ENCODE measurements at places on chromosomes 13 and 19.

- DNase-seq: no peak
Measured at GRCh38 chr19:18658366-18658855, 21.6 kb downstream of the KLHL26 start.

DNA sequence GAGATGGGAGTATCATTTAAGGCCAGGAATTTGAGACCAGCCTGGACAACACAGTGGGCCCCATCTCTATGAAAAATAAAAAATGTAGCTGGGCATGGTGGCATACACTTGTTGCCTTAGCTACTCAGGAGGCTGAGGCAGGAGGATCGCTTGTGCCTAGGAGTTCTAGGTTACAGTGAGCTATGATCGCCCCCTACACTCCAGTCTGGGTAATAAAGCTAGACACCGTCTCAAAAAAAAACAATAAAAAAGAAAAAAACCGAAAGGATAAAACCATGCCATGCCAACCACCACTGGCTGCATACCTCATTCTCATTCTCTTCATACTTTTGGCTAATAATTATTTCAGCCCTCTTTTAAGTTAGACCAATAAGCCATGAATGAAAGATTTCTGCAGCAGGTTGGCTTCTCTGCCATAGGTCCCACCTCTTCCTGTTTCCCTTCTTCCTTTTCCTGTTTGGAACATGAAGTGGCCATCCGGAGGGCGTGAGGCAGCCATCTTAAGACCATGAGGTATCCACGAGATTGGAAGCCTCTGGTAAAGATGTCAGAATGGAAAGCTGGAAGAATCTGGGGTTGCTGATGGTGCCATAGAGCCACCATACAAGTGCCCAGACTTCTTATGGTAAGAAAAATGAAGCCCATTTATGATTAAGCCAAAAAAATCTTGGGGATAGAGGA lies 171.3 kb downstream of the CACNA1A start:
- DNase-seq: no peak

- DNase-seq: no peak
Measured at GRCh38 chr13:50158385-50159165, 143.3 kb downstream of the KCNRG start.

DNA sequence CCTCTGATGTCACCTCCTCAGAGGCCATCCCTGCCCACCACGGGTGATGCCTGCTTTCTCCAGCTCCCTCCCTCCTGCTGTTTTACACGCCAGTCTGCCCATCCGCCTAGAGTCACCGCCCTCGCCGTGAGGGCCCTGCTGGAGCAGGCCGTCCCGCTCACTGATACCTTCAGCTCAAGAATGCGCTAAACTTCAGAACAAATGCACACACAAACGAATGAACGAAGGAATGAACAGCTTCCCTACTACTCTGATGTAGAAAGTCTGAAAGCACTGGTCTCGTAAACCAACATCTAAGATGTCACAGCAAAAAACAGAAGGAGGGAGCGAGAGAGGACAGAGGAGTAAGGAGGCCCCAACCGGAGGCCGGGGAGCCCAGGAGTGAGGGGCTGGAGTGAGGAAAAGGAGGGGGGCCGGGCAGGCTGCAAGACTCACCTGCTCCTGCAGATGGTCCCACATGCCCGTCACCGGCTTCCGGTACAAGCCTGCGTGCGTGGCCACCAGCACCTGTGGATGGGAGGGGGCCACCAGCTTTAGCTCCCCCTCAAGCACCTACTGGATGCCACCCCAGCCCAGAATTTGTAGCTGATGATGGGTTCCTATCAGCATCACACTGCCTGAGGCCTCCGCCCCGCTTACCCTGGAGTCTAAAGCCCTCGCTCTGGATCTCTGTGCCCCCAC lies 4.0 kb downstream of the PNKP start:
- DNase-seq: no peak

- DNase-seq: no peak
Measured at GRCh38 chr13:112169941-112170822, 103.2 kb downstream of the SOX1 start.

DNA sequence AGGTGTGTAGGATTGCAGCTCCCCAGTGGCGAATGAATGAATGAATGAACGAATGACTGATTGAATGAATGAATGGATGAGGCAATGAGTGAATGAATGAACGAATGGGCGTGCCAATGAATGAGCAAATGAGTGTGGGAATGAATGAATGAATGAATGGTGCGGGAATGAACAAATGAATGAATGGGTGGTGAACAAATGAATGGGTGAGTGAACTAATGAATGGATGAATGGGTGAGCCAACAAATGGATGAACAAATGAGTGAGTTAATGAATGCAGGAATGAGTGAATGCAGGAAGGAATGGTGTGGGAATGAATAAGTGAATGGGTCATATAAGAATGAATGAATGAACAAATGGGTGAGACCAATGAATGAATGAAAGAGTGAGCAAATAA lies 14.7 kb downstream of the ANKRD24 start:
- DNase-seq: no peak

DNA sequence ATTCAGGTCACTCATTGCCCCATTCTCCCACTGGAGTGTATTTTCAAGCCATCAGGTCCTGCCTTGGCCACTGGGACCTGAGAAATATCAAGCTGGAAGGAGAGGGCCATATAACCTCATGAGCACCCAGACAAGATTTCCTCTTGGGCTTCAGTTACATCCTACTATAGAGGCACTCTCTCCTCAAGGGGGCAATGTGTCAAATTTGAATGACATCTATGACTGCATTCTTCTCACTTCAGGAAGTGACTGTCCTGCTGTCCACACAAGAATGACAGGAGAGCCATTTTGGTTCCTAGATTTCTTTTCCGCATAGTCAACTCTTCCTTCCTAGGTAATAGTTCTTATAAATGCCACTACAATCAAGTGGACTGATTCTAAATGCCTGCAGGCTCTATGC lies 416.2 kb downstream of the DIAPH3 start:
- no peak for DNase-seq

DNA sequence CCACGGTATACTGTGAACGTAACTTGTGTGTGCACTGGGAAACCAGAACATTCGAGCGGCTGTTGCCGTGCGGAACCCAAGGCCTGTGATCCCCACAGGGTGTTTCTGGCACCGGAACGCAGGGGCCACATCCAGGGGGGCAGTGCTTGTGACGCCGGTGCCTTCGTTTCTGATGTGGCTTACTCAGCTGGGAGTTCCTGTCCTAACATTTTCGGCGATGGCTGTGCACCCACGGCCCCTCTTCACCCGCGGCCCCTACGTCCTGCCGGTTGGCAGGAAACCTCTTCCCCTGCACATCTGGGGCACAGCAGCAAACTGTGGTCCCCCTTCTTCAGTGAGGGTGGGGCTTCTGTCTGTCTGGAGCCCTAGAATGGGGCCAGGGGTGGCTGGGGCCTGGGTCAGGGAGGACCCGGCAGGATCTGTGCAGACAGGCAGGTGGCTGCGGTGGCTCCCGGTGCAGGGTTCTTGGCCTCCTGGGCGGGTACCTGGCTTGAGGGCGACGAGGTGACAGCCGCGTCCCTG lies 26.2 kb downstream of the CSNK1G2 start:
- no peak for DNase-seq

DNA sequence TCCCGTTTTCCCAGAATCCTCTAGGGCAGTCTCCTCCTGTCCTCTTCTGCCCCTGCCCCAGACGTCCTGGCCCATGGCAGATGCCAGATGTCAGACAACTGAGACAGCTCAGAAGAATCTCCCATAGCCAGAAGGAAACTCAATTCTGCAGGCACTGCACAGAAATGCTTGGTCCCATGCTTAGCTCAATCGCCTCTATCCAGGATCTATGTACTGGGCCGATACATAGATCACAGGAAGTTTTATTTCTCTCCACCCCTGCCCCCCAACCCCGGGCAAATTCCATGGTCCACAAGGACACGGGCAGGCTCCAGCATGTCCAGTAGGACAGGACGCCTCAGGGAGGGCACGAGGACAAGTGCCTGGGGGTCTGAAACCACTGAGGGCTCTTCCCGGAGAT lies 4.8 kb downstream of the MBD3 start:
- no peak for DNase-seq

DNA sequence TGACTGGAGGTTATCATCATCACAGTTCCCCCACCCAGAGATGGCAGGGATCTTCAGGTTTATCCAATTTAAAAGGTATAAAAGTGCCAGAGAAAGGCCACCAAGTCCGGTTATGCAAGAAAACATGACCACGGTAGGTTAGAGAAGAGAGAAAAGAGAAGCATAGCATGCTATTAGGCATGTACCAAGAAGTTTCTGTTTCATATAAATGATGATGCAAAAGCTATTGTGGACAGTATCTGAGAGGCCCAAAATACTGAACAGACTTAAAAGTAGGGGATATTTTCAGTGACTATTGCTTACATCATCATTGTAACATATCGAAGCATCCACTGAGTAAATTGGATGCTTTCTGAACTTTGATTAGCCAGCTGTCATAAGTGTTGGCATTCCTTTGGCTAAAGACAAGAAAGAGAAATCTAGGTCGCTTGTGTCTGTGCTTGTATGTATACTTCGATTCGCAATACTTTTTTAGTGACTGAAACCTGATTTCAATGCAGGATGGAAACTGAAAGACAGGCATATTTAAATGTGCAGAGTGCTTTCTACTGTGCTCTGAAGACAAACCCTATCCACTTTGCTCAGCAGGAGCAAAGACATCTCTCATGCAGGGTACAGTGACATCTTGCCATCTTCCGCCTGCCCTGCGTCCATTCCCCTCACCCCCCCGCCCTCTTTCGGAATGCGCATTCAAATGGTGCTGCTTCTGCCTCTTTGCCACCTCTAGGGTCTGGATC lies 180.3 kb downstream of the SHISA2 start:
- no peak for DNase-seq

- DNase-seq: peak; percentile 82
Measured at GRCh38 chr19:16587833-16588823, 15.9 kb upstream of the SLC35E1 start.

- DNase-seq: no peak
Measured at GRCh38 chr13:39760521-39760920, 105.1 kb downstream of the COG6 start.

DNA sequence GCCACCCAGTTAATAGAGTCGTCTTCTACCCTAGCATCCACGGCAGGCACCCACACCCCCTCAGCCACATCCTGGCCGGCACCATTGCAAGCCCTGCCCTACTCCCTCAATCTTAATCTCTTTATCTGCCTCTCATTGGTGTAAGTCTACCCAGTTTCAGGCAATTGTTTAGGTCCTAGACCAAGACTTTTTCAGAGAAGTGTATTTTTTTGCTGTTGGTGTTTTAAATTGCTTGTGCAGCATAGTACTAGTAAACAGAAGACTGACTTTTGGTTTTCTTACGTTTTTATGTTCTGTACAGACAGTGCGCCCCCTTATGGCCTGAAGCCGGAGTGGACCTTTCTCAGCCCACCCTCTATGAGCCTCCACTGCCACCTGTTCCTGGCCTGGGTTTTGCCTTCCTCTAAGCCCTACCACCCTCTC lies 2.3 kb upstream of the LCP1 start:
- no peak for DNase-seq

DNA sequence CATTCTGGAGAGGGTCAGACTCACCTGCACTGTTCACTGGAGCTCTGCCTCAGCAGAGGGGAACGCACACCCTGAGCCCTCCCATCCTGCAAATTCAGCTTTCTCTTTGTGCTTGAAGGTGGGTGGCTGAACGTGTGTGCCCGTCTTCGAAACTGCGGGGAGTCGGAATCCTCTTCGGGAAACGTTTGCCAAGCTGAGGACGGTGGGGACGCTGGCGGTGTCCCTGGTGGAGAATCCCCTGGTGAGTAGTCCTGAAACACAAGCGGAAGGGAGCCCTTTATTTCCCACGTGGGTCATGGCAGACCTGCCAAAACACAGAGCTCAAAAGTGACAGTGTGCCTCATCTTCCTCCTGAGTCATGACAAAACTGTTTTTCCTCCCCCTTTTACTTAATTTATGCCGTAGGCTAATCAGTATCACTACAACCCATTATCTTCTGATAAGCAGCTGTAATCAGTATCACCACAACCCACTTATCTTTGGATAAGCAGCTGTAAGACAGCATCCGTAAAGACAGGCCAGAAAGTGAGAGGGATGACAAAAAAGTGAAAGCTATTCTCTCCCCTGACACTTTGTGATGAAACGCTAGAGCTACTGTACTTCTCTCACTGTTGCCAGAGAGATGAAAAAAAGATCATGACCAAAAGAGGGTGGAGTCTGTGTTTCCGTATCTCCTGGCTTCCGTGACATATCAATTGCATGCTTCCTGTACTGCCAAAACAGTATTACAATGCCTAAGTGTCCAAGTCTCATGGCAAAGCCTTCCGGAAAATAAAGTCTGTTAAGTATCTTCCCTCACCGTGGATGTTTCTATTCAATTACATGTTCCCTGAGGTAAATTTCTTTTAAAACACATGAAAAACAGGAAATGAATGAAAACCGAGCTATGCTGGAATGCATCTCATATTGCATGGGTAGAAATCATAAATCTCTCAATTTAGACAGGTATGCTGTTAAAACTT lies 155.5 kb downstream of the TBC1D4 start:
- no peak for DNase-seq

GRCh38 chr19:6516659-6517291 lies 14.1 kb upstream of the TNFSF9 start:
- peak; percentile 41 for DNase-seq

GRCh38 chr19:50723069-50723468 lies at the start of gene CLEC11A:
TSS of gene CLEC11A (plus strand) at chr19:50723364. CDS start at chr19:50723526, 162 bp downstream.
- DNase-seq: no peak

DNA sequence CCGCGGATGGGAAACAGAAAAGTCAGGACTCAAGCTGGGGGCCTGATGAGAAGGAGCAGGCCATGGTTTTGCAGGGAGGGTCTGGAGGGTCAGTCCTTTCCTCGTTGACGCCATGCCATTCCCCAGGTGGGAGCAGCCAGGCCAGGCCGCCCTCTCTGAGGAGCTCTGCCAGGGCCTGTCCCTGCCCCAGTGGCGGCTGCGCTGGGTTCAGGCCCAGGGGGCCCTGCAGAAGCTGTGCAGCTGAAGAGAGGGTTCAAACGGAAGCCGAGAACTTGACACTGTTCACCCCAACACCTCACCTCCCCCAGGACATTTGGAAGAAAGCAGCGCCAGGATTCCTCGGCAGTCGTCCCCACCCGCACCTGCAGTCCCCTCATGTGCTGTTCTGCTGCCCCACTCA lies 6.1 kb upstream of the RBM42 start:
- DNase-seq: no peak

DNA sequence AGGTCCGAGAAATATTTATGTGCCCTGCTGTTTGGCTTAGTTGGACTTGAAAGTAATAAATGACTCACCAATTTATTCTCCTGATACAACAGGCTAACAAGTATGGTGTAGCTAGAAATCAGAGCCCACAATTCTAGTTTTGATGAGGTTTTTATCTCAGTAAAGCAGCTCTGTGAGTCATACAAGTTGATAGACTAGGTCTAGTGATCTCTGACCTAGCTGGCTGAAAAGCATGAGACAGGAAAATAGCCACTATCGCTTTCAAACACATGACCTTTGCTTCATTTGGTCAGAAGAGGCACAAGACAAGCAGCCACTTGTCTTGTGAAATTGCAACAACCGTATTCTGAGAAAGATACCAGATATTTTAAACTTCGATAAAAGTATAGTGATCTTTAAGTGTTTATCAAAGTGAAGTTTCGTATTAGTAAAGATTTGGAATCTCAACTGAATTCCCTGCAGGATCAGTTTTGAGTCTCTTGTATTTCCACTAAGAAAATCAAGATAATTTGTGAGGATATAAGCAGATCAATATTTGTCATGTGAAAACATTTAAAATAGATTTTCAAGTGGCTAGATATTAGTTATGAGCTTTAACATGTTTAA lies 126.7 kb downstream of the MAB21L1 start:
- DNase-seq: no peak

GRCh38 chr13:102620516-102620915 lies 23.7 kb downstream of the TPP2 start:
- DNase-seq: no peak
